ENCODE measurements at places on chromosomes 1 and 21.

DNA sequence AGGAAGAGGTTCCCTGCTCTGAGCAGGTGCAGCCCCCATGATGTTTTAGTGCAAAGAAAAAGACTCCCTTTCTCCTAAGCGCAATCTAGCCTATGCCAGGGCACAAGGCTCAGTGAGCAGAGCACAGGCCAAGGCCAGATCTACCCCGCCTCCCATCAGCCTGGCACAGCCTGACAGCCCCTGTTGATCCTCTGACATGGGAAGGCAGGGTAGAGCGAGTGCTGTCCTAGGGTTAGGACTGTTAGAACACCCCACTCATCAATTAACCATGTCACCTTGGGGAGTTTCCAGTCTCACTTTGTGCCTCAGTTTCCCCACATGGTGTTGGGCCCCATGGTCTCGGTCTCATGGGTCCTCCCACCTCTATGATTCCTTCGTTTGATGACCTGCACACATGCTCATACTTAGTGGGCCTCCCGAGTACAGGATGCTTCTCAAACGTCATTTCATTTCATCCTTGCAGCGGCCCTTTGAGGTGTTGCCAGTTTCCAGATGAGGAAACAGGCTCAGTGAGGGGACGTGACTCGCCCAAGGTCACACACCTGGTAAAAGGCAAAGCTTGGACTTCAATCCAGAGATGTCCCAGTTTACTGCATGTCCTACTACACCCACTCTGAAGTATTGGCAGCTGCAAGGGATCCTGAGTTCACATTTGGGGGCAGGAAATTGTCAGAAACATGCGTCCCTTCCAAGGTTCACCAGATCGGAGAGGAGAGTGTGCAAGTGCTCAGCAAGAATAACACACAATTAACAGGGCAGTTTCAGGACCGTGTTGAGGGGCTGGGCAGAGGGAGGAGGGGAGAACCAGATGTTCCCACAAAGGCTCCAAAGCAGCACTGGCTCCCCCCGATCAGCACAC lies 213.3 kb downstream of the TRABD2B start:
- DNase-seq = no peak

DNA sequence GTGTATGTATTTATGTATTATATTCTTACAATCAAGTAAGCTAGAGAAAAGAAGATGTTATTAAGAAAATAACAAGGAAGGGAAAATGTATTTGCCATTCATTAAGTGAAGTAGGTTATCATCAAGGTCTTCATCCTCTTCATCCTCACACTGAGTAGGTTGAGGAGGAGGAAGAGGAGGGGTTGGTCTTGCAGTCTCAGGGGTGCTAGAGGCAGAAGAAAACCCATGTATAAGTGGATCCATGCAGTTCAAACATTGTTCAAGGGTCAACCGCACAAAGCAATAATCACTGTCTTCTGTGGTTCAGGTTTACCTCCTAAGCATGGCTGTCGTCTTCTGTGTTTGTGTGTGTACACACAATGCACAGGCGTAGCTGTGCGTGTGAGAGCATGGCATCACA lies 16.9 kb downstream of the URB2 start:
- DNase-seq = no peak

- no peak for DNase-seq
Observed at GRCh38 chr1:244760471-244760870, 75.0 kb upstream of the COX20 start.

GRCh38 chr1:223486932-223487886 lies 94.0 kb downstream of the CCDC185 start:
- DNase-seq = no peak

DNA sequence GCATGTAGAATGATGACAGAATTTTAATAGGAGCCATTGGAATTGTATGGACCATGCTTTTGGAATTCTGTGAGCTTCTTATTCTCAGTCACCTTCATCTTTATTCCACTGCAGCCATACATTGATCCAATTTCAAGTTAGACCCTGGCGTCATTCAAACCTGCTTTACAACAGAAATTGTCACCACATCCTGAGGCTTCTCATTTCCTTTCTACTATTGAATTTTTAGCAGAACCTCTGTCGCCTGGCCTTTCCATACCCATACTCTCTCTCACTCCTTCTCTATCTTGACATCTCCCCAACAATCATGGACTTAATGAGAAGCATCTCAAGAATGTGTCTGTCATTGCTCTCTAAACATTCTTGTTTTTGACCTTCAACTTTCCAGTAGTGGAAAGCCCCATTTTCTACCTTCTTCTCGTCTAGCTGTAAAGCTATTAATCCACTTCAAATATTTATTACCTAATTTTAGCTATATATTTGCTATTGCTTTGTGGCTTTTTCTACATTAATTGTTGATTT lies 74.1 kb downstream of the CRB1 start:
- no peak for DNase-seq

DNA sequence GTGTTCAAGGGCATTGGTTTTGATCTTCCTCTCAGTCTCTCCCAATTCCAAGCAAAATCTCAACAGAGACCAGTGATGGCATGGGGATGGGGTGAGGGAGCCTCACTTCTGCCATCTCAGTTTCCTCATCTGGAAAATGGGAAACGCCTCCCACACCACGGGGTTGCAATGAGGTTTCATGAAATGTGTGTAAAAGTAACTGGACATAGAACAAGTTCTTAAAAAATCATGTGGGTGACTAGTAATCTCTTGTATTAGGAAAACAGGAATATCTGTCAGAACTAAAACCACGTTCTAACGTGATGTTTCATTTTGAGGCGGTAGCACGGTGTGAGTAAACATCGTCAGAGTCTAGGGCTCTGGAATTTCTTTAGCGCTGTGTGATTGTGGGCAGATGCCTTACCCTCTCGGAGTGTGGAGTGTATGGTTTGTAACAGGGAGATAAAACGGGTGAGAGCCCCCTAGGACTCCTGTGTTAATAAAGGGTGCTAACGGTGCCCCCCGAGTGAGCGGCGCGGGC lies 55.5 kb upstream of the DNAJC6 start:
- DNase-seq = no peak

DNA sequence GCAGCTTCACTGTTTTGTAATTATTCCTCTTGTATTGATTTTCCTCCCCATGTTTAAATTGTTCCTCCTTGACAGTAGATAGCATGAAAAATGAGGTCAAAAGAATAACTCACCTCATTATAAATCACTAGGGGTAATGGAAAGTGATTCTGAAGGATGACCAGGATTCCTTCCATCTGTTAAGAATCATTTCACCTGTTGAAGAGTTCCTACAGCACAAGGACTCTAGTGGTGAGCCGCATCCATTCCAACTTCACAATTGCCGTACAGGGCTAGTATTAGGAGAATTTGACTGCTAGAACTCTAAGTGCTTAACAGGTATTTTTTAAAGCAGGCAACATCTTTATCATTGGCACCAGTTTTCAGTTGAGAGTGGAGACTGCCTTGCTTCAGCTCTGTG lies 13.7 kb downstream of the PPP1R12B start:
- DNase-seq = no peak

DNA sequence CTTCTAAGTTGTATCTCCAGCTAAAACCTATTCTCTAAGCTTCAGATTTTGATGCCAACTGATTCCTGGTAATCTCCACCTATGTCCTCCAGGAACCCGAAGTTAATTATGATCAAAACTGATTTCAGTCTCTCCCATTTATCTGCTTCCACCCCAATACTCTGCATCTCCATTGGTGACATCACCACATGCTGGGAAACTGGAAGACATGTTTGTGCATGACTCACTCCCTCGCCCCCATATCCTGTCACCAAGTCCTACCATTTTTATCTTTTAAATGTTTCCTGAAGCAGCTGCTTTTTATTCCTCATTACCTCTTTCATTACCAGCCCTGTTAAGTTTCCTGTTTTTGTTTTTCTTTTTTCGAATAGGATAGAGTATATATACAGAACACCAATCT lies 228.5 kb downstream of the LRRC40 start:
- DNase-seq = no peak

- DNase-seq = no peak
Observed at GRCh38 chr1:57854436-57854835, 430.6 kb upstream of the DAB1 start.

- DNase-seq = no peak
Observed at GRCh38 chr1:76418531-76418930, 344.0 kb downstream of the ST6GALNAC3 start.

DNA sequence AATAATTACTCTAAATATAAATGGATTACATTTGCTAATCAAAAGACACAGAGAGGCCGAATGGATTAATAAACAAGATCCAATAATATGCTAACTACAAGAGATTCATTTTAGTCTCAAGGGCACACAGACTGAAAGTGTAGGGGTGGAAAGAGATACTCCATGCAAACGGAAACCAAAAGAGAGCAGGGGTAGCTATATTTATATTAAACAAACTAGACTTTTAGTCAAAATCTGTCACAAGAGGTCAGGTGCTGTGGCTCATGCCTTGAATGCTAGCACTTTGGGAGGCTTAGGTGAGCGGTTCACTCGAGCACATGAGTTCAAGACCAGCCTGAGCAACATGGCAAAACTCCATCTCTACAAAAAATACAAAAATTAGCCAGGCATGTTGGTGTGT lies 33.6 kb upstream of the DISP1 start:
- no peak for DNase-seq

GRCh38 chr1:3597599-3597964 lies 13.7 kb downstream of the MEGF6 start:
- no peak for DNase-seq

DNA sequence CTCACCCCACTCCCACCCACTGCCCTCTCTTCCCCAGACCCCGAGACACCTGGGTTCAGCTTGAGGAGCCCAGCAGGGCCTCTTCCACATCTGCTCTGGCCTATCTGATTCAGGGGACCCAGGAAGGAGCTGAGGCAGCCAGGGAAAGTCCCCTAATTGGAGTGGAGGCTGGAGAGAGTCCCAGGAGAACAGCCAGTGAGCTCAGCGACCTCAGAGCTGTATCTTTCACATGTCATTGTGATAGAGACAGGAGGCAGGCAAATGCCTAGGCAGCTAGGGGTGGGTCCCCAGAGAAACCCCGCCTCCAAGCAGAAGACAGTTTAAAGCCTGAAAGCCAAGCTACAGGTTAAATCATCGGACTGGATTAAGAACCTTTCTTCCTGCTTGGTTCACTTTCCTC lies 122.7 kb downstream of the MATN1 start:
- no peak for DNase-seq

DNA sequence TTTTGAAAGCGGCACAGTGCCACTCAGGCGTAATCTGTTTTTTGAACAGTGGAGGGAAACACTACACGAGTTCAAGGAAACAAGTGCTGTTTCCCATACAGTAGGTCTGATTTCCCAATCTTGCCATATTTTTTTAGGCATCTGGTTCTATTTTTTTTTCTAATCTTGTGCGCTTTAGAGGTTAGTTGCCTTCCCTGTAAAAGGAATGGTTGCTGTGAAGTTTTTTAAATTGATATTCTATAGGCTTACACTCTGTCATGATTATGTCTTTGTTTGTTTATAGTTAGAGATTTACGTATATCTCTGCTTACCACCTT lies 1.2 kb downstream of the NASP start:
- no peak for DNase-seq

GRCh38 chr1:85427849-85428248 lies 37.1 kb downstream of the DDAH1 start:
- no peak for DNase-seq

DNA sequence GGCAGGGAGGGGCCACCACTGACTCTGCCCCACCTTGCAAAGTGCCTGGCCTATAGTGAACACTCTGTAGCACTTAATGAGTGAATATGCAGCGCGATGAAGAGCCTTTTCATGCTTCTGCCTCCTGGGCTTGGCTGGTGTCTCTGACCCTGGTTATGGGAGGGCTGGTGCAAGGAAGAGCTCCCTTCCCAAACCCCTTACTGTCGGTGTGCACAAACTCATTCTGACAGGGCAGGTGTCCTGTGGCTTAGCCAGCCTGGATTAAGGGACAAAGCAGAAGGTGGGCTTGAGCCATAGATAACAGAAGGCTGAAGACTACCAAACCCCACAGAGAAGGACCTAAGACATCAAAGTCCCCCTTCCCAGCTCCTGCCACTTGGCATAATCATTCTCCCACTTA lies 2.0 kb upstream of the NCMAP start:
- no peak for DNase-seq

- DNase-seq = no peak
Observed at GRCh38 chr1:181015251-181015615, 7.4 kb downstream of the STX6 start.

DNA sequence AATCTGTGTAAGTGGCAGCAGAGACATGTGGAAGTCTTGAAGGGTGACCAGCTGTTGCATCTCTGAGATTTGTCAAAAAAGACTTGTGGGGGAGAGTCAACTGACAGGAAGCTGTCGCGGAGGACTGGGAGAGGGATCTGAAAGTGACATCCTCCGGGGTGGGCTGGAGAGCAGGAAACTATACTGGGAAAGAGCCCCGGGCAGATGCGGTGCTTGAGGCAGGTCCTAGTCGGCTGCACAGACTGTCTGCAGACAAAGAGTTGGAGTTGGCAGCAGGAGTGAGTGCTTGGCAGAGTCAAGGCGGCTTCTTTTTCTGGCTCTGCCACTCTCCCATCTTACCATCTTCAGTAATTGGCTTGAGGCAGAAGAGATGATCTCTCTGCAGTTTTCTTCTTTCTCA lies 294.0 kb upstream of the C1orf87 start:
- DNase-seq = no peak

GRCh38 chr1:203789966-203790365 lies 5.5 kb upstream of the ZBED6 start:
- DNase-seq = no peak

- no peak for DNase-seq
Observed at GRCh38 chr1:248914796-248915381, 8.9 kb downstream of the PGBD2 start.

- no peak for DNase-seq
Observed at GRCh38 chr1:92934395-92935378, 26.6 kb downstream of the DIPK1A start.

- DNase-seq = no peak
Observed at GRCh38 chr21:44999428-44999971, 59.7 kb downstream of the SLX9 start.

DNA sequence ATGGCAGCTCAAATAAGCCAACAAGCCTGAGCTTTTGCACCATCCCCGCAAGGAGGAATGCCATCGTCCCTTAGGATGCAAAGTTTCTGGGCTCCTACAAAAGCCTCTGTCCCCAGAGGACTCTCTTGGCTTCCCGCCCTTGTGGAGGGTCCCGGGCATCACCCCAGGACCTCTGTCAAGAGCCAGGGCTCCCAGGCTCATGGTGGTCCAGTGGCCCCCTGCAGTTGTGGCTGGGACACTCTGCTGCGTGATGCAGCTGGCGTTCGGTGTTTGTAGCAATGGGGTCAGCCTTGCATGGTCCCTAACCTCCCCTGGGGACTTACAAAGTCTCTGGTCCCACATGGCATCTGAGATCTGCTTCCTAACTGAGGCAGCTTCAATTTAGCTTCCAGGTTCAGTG lies 104.7 kb downstream of the RIPK4 start:
- no peak for DNase-seq

- DNase-seq = no peak
Observed at GRCh38 chr1:76137746-76138145, 63.2 kb downstream of the ST6GALNAC3 start.

All from stimulated activated CD4-positive, alpha-beta T cell treated with anti-CD3 and anti-CD28 coated beads, Interleukin-15, amount 100 ng/mL, for 48 hours (primary cell).